ENCODE measurements at places on chromosomes 11 and 22.

- DNase-seq = no peak
These were observed 99.8 kb downstream of the MORC2 start for GRCh38 chr22:30868663-30869385.

GRCh38 chr22:21450320-21450831 is 16.8 kb upstream of the TMEM191C start:
- DNase-seq = peak; percentile 2

GRCh38 chr11:12109591-12110196 is 696 bp upstream of the MICAL2 start:
- DNase-seq = no peak

DNA sequence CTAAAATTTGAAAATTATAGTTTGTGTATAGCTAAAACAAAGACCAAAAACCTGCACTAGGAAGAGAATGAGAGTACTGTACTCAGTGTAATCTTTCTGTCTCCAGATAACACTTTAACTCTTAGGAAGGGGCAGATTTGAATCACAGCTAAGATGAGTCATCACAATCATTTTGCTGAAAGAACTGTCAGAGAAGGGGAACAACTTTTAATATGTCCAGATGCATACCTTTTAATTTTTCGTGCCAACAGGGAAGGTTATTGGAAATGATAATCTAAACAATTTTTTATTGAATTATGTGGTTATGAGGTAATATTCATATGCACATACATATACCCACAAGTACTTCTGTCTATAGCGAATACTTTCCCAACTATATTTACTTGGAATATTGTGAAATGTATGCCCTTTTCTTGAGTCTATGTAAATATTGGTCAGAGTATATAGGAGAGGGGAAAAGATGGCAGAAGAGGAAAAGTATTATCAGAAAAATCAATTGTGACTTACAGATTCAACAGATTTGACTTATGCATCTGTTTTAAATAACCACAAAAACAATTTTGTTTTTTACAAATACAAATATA is 51.1 kb upstream of the MUC15 start:
- no peak for DNase-seq

Data from pancreas (tissue), 10 donors.